Natural killer cell (primary cell): ENCODE measurements at places on chromosomes 6 and 20. TPM values are rescaled to one million over a fixed set of nuclear protein-coding genes. Genes with fewer than 3 reads are reported as not detected.

GRCh38 chr20:44527716-44528199 lies 5.9 kb upstream of the SERINC3 start:
- peaks cover 15% of the 10 kb centered on the region for H3K4me1 ChIP-seq
- no peak for DNase-seq
- H3K4me3 ChIP-seq, result no peak overlapping the region
- H3K27ac ChIP-seq, result no peak overlapping the region
- H3K36me3 ChIP-seq, result no peaks in the 10 kb centered on the region
- H3K27me3 ChIP-seq, result no peaks in the 10 kb centered on the region

- no peak overlapping the region for H3K4me3 ChIP-seq
- no peaks in the 10 kb centered on the region for H3K36me3 ChIP-seq
- no peaks in the 10 kb centered on the region for H3K27me3 ChIP-seq
- H3K4me1 ChIP-seq, result no peaks in the 10 kb centered on the region
Measured at GRCh38 chr6:1825926-1826325, 216.2 kb downstream of the FOXC1 start.

IMPG1 gene
- not detected for total RNA-seq

MEP1A gene
- total RNA-seq, result not detected

HFE gene
- 1.5 TPM for total RNA-seq

- DNase-seq, result peak; percentile 13
- H3K4me1 ChIP-seq, result peaks cover 6% of the 10 kb centered on the region
- no peaks in the 10 kb centered on the region for H3K36me3 ChIP-seq
- H3K4me3 ChIP-seq, result no peak overlapping the region
- no peaks in the 10 kb centered on the region for H3K27me3 ChIP-seq
- no peak overlapping the region for H3K27ac ChIP-seq
Measured at GRCh38 chr6:15893556-15894253, 230.9 kb upstream of the DTNBP1 start.

- no peak overlapping the region for H3K4me3 ChIP-seq
- H3K27me3 ChIP-seq, result no peaks in the 10 kb centered on the region
- no peaks in the 10 kb centered on the region for H3K36me3 ChIP-seq
- no peak overlapping the region for H3K27ac ChIP-seq
Measured at GRCh38 chr6:134662077-134662700, 287.7 kb downstream of the ALDH8A1 start.

DNA sequence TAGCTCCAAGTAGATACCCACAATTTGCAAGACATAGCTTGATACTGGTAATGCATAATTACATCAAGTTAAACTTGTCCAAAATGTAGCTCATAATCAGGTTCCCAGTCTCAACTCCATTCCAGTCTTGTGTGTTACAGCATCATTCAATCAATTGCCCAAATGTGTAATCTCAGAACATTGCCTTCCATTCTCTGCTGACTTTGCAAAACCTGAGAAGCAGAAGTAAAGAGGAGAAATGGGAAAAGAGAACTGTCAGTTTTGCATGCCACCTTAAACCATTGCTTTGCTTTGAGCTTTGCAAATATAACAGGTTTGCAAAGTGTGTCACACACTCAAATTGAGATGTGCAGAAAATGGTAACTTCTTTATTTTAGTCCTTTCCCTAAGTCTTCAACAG lies 40.3 kb upstream of the CNKSR3 start:
- no peak overlapping the region for H3K4me3 ChIP-seq

GRCh38 chr6:159853754-159854153 lies 37.0 kb upstream of the MAS1 start:
- no peak for DNase-seq
- peaks cover 6% of the 10 kb centered on the region for H3K4me1 ChIP-seq
- no peak overlapping the region for H3K4me3 ChIP-seq
- no peaks in the 10 kb centered on the region for H3K27me3 ChIP-seq
- no peaks in the 10 kb centered on the region for H3K36me3 ChIP-seq

LY6G6C gene
- total RNA-seq, result not detected

DNA sequence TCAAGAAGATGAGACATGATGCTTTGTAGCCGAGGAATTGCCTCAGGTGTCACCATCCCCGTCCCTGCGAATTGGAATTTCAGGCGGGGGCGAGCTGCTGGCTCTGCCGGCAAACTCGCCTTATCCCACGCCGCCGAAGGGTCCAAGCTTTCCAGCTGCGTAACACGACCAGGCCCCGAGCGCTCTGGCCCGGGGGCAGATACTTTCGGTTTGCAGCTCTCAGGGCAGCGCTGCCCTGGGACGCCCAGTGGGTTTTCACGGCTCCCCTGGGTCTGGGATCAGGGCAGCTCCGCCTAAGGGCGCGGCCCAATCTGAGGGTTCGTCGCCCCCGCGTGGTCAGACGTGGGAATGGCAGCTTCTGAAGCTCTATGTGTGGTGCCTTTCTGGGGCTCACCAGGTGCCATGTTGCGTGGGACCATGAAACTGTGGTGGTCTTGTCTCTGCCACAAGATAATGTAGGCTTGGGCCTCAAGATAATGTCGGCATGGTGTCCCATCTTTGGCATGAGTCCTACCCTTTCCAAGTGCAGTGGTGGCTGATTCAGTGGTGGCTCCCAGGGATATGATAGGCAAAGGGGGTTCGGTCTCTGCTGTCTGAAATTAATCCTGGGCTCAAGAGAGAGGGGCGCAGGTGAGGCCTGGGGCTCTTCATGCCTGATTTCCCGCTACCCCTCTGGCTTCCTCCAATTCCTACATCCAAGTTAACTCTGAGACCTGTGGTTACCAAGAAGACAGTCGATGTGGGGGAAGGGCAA lies 21.0 kb downstream of the PIGT start:
- no peaks in the 10 kb centered on the region for H3K36me3 ChIP-seq
- no peaks in the 10 kb centered on the region for H3K27me3 ChIP-seq
- H3K4me1 ChIP-seq, result peaks cover 25% of the 10 kb centered on the region
- DNase-seq, result peak; percentile 93
- H3K4me3 ChIP-seq, result peak overlapping the region; percentile 65
- peak overlapping the region; percentile 68 for H3K27ac ChIP-seq

DNA sequence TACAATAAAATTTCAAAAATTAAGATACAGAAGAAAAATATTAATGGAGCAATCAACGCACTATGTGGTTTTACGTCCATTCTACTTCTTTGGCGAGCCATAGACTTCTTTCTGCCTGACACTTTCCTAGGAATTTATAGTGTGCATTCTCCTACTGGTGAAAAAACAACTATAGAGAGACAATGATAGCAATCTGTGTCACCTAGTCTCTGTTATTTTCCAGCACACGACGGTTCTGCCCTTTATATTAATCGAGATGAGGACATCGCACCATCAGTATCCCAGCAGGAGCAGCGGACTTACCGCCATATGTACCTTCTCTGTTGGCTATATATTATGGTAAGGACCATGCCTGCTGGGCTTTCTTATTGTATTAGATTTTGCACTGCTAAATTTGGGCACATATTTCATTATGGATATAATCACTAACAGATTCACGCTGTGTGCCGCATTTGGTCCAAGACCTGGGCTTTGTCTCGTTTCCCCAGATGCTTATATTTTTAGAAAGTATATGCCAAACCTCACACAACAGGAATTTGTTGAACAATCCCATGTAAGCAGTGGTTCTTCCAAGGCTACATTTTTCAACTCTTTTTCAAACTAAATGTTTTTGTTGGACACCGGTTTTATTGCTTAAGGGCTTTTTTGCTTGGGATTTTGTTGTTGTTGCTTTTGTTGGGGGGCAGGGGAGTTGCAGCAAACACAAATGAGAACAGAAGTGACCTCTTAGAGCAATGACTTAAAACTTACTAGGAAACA lies 166.4 kb downstream of the ADAT2 start:
- no peaks in the 10 kb centered on the region for H3K36me3 ChIP-seq
- no peak for DNase-seq
- H3K4me1 ChIP-seq, result no peaks in the 10 kb centered on the region
- H3K4me3 ChIP-seq, result no peak overlapping the region
- no peak overlapping the region for H3K27ac ChIP-seq

GMPR gene
- total RNA-seq, result 0.95 TPM

DNA sequence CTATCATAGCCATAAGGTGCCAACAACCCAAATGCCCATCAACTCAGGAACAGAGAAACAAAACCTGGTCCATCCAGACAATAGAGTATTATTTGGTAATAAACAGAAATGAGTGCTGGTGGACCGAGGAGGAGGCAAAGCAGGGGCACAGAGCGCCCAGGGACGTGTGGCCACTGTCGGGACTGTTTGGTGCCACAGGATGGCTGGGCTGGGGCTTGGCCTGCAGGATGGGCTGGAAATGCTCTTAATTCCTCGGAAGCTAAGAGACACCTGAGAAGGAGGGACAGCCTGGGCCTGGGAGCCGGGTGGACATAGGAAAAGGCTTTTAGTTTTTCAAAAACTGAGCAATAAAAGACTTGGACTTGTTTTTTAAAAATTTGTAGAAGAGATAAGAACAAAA lies 216.4 kb downstream of the DLL1 start:
- no peaks in the 10 kb centered on the region for H3K27me3 ChIP-seq
- H3K36me3 ChIP-seq, result no peaks in the 10 kb centered on the region
- no peak overlapping the region for H3K27ac ChIP-seq
- H3K4me1 ChIP-seq, result no peaks in the 10 kb centered on the region
- DNase-seq, result no peak

DNA sequence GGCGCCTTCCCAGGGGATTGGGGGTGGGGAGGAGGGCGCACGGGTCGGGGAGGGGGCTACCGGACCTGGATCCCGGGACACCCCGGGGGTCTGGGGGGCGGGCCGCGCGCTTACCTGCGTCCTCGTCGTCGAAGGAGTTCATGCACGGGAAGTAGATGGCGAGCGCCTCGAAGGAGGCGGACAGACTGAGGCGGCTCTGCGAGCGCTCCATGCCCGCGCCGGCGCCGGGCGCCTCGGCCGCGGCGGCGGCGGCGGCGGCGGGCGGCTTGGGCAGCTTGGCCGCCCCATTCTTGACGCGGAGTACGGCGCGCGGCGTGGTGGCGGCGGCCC lies 320 bp downstream of the RIMS4 start:
- no peak for DNase-seq
- no peaks in the 10 kb centered on the region for H3K4me1 ChIP-seq
- no peak overlapping the region for H3K27ac ChIP-seq
- no peaks in the 10 kb centered on the region for H3K36me3 ChIP-seq

DNA sequence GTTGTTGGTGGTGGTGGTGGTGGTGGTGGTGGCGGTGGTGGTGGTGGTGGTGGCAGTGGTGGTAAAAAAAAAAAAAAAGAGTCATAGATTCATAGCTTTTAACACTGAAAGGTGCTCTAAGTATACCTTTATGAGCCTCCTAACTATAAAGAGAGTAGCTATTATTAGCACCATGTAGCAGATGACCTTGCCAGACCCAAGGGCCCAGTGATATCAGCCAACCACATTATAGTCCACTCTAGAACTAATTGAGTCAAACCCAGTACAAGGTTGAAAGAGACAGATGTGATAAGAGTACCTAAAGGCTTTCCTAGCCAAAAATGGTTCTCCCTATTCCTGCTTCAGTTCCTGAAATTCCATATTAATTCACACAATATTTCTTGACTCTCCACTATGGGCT lies 245.3 kb downstream of the HACE1 start:
- no peaks in the 10 kb centered on the region for H3K27me3 ChIP-seq
- no peak overlapping the region for H3K4me3 ChIP-seq
- no peak overlapping the region for H3K27ac ChIP-seq
- DNase-seq, result no peak
- H3K4me1 ChIP-seq, result no peaks in the 10 kb centered on the region

DNA sequence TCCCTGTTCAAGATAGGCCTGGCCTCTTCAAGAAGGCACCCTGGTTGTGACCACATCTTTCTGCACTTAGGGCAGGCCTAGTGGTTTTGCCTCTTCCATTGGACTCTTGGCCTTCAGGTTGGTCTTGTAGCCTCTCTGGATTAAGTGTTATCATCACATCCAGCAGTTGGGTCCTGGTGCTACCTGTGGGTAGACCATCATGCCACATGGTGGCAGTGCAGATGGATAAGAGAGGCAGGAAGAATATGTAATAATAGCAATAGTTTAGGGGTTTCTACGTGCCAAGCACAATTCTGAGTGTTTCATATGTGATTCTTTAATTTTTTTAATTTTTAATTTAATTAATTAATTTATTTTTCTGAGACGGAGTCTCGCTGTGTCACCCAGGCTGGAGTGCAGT lies 28.5 kb upstream of the SNRPB2 start:
- no peaks in the 10 kb centered on the region for H3K36me3 ChIP-seq
- no peak overlapping the region for H3K4me3 ChIP-seq
- no peaks in the 10 kb centered on the region for H3K4me1 ChIP-seq
- no peak overlapping the region for H3K27ac ChIP-seq
- no peaks in the 10 kb centered on the region for H3K27me3 ChIP-seq

DNA sequence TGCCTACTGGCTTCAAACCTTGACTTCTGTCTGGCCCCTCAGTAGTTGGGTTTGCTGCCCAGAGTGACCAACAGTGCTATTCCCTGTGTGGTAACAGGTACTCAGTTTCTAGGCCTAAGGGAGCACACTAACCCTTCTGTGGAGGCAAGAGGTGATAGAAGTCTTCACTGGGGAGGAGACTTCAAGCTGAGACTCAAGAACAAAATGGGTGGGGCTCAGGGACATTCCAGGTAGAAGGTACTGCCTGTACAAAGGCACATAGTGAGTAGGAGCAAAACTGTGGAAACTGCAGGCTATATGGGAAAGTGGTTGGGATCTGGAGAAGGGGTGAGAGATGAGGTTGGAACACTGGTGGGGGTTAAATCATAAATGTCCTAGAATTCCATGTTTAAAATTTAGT lies 2.3 kb upstream of the SCAND1 start:
- no peak overlapping the region for H3K27ac ChIP-seq
- H3K4me1 ChIP-seq, result peaks cover 18% of the 10 kb centered on the region
- no peaks in the 10 kb centered on the region for H3K36me3 ChIP-seq
- H3K27me3 ChIP-seq, result no peaks in the 10 kb centered on the region

GRCh38 chr6:164409309-164410009 lies 899.9 kb downstream of the C6orf118 start:
- H3K4me3 ChIP-seq, result no peak overlapping the region
- no peaks in the 10 kb centered on the region for H3K36me3 ChIP-seq
- no peaks in the 10 kb centered on the region for H3K27me3 ChIP-seq
- no peak overlapping the region for H3K27ac ChIP-seq

DNA sequence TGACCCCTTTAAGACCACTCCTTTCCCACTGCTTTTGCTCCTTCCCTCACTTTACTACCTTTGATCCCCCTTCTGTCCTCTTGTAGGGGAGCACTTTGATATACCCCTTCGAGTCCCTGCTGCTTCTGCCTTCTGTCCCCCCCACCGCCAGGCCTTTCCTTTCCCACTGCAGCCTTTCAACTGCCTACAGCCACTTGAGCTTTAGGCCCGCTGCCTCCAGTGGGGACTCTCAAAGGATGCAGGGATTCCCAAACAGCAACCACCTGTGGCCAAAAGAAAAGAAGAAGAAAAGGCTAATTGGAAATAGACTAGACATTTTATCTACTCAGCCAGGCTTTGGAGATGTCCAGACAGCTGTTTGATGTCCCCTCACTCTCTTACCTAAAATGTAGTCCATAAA lies 77.0 kb upstream of the DTNBP1 start:
- H3K4me3 ChIP-seq, result no peak overlapping the region
- H3K4me1 ChIP-seq, result no peaks in the 10 kb centered on the region
- no peak for DNase-seq
- H3K27me3 ChIP-seq, result no peaks in the 10 kb centered on the region

DNA sequence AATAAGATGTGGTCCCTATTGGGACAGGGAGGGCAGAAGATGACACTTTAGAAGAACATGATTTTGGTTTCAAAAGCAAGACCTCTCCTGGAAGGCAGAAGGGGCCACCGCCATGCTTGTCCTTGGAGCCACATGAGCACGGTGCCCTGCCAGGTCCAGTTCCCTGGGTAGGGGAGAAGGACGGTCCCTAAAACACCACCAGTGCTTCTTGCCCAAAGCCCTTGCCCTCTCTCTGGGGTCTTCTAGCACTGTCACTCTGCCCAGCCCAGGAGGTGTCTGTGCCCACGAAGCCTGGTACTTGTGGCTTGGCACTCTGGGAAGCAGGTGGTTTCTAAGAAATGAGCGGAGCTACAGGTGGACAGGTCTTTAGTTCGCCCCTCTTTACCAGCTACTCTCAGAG lies 46.0 kb downstream of the PLCG1 start:
- no peaks in the 10 kb centered on the region for H3K27me3 ChIP-seq
- no peak overlapping the region for H3K4me3 ChIP-seq
- DNase-seq, result peak; percentile 12
- peaks cover 4% of the 10 kb centered on the region for H3K4me1 ChIP-seq
